ENCODE measurements at places on chromosomes 4 and X. TPM values are rescaled to one million over a fixed set of nuclear protein-coding genes. Genes with fewer than 3 reads are reported as not detected.

The ADAM29 gene
- not detected for total RNA-seq

DNA sequence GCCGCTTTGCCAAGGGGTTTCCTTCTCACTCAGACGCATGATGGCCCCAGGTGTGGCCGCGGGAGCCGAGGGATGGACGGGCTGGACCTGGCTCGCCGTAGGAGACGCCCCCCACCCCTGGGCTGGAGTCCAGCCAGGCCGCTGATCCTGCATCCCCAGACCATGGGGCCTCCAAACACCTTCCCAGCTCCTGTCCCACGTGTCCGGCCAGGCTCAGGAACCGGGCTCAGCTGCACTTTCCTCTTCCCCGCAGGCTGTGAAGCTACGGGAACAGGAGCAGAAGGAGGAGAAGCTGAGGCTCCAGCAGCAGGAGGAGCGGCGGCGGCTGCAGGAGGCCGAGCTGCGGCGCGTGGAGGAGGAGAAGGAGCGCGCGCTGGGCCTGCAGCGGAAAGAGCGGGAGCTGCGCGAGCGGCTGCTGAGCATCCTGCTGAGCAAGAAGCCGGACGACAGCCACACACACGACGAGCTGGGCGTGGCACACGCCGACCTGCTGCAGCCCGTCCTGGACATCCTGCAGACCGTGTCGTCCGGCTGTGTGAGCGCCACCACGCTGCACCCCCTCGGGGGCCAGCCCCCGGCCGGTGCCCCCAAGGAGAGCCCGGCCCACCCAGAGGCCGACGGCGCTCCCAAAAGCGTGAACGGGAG is 9.1 kb downstream of the AKAP17A start:
- no peak for DNase-seq

The TDO2 gene
- total RNA-seq = 565 TPM

The CXCL11 gene
- not detected for total RNA-seq

Measured in right lobe of liver (tissue), 6 donors.